ENCODE measurements at places on chromosomes 7 and 10. TPM values are rescaled to one million over a fixed set of nuclear protein-coding genes. Genes with fewer than 3 reads are reported as not detected.

- H3K36me3 ChIP-seq = no peaks in the 10 kb centered on the region
- DNase-seq = no peak
- no peak overlapping the region for H3K4me3 ChIP-seq
Measured at GRCh38 chr7:51310131-51310583, 6.5 kb downstream of the COBL start.

DNA sequence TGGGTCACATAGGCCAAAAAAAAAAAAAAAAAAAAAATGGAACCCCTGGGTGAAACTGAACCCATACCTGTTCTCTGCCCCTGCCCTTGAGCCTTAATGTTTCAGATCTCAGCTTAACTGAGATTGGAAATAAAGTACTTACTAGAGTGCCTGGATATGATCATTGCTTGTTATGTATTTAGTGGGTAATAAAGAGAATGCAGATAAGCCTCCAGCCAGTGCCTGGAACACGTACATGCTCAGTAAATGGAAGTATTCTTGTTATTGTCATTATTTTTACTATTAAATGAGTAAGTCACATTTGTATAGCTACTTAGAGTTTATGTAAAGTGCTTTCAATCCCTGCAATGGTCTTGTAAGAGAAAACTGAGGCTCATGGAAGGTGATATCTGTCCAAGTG lies 14.7 kb downstream of the SLC16A12 start:
- no peak overlapping the region for H3K27ac ChIP-seq
- no peaks in the 10 kb centered on the region for H3K36me3 ChIP-seq
- peaks cover 3% of the 10 kb centered on the region for H3K4me1 ChIP-seq
- H3K4me3 ChIP-seq = no peak overlapping the region

DNA sequence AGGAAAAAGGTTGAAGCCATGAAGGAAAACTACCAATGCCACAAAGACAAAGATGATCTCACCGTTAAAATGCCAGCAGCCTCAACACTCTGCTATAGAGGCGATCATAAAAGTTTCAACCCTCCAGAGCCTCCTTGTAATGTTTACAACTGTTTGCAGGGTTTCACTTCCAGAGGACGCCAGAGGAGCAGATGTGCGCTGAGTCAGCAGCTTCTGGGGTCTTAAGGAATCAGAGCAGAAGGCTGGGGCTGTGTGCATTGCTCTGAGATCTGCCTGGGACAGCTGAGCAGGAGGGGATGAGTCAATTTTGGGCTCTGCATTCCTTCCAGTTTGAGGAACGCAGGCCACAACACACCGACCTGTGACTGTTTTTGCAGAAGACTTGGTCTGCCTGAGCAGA lies 98.3 kb downstream of the TMEM130 start:
- H3K36me3 ChIP-seq = no peaks in the 10 kb centered on the region
- no peak overlapping the region for H3K27ac ChIP-seq
- DNase-seq = no peak
- no peak overlapping the region for H3K4me3 ChIP-seq
- no peaks in the 10 kb centered on the region for H3K27me3 ChIP-seq

DNA sequence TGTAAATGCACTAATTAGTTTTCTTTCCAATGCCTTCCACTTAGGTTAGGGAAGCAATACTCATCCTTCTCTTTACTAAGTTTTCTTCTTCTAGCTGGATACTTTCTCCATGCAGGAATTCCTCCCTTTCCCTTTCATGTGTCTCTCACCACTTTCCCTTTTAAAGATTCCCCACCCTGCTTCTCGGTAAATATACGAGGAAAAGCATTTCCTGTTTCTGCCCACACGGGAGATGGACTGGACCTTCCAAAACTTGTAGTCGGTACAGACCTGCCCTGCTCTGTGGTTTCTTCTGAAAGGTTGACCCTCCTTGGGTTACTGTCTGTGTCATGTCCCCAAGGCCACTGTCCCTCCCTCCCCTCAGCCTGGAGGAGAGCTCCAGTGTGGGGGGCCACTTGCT lies 58.9 kb upstream of the LYZL2 start:
- H3K4me1 ChIP-seq = no peaks in the 10 kb centered on the region
- no peak for DNase-seq
- H3K27me3 ChIP-seq = no peaks in the 10 kb centered on the region
- H3K36me3 ChIP-seq = no peaks in the 10 kb centered on the region
- H3K27ac ChIP-seq = no peak overlapping the region

- no peak for DNase-seq
- no peak overlapping the region for H3K27ac ChIP-seq
- peaks cover 2% of the 10 kb centered on the region for H3K27me3 ChIP-seq
- no peaks in the 10 kb centered on the region for H3K4me1 ChIP-seq
Measured at GRCh38 chr7:113176836-113177235, 58.5 kb upstream of the SMIM30 start.

Gene NKX1-2
- not detected for total RNA-seq

Gene PLCE1
- total RNA-seq = 15.3 TPM

Gene HKDC1
- 0.83 TPM for total RNA-seq

Gene RHBDD2
- 70.0 TPM for total RNA-seq

Gene CYP17A1
- total RNA-seq = 1.1 TPM
